NCI-H1694 (cell line): ENCODE measurements at places on chromosomes 6 and 20.

DNA sequence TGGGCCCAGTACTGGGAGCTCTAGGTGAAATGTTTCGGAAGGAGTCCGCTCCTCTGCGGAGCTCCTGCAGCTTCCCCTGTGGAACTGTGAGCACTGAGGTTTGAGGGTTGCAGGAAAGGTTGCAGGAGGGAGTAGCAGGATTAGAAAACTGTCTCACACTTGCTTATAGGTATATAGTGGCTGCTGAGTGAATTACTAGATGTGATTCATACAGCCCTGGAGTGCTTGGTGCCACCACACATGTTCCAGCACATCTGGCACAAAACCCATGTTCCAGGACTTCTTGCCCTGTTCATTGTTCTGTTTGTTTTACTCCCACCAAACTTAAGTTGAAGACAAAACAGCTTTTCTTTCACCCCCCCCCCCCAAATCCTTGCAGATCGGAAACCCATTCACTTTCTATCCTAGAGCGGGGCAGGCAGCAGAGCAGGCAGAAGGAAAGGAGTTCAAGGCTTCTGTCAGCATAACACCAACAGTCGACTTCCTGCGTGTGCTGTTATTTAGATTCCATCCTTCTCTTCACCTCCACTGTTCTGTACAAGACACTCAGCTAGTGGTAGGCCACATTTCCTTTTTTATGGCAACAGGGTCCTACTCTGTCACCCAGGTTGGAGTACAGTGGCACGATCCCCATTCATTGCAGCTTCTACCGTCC lies 669 bp upstream of the PEX6 start:
- DNase-seq, result no peak

- DNase-seq, result no peak
Observed at GRCh38 chr6:26045928-26046368, 41.3 kb upstream of the HFE start.

DNA sequence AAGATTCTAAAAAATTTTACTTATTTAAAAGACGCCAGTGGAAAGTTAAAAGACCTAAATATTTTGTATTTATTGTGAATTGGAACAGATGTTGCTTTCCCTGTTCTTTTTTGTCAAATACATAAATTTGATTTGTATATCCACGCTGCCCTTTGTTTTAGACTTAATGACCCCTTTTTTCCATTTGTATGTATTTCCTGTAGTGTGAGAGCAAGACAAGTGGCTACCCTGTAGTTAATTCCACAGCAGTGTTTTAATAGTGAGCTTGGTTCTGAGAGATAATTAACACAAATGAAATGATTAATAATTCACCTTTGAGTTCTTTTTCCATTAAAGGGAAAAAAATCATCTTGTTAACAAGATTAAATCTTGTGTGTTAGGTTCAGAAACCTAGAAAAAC lies 16.6 kb downstream of the SH3BGRL2 start:
- no peak for DNase-seq

DNA sequence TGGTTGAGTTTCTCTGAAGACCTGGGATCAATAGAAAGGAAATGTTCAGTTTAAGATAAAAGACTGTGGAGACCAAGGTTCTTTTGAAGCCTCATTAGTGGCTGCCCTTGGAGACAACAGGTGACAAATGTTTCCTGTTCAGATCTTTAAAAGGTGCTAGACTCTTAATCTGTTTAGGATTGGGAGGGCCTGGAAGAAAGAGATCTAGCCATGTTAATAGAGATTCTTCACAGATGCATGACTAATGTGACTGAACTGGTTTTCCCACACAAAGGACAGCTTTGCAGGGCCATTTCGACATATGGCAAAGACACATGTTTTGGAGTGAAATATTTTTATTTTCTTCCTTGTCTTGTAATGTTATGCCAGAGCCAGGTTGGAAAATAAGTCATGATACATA lies 82.2 kb downstream of the WDR27 start:
- DNase-seq, result no peak

GRCh38 chr20:63752411-63753101 lies 13.0 kb downstream of the SLC2A4RG start:
- no peak for DNase-seq

DNA sequence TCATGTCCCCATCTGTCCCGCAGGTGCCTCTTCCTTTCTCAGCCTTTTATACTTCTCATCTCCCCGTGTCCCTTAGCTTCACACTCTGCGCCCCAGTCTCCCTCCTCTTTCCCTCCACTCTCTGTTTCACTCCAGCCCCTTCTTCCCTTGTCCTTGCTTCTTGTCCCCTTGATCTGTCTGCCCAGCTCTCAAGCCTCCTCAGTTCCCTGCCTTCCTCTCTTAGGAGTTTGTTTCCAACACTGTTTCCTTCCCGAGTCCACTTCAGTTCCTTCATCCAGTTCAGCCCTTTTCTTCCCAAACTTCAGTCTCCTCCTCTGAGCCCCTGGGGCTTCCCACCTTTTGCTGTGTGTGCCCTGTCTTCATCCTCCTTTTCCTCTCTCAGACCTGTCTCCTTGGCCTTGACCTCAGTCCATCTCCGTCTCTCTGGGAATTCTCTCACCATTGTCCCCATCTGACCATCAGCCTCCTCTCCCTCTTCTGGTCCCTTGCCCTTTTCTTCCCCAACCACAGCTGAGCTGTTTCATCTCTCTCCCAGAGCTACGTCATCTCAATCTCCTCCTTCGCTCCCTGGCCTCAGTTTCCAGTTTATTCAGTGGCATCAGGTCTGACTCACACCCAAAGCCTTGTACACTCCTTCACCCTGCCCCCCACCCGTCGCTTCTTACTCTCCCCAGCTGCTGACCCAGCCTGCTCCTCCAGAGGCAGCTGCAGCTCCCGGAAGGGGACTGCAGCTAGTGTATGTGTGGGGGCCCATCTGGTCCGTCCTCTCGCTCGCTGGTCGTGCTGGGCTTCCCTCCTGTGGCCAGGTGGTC lies 2.7 kb upstream of the DDR1 start:
- no peak for DNase-seq

- no peak for DNase-seq
Observed at GRCh38 chr20:44180814-44181213, 6.2 kb downstream of the JPH2 start.

- DNase-seq, result no peak
Observed at GRCh38 chr6:128964233-128964755, 81.4 kb downstream of the LAMA2 start.

DNA sequence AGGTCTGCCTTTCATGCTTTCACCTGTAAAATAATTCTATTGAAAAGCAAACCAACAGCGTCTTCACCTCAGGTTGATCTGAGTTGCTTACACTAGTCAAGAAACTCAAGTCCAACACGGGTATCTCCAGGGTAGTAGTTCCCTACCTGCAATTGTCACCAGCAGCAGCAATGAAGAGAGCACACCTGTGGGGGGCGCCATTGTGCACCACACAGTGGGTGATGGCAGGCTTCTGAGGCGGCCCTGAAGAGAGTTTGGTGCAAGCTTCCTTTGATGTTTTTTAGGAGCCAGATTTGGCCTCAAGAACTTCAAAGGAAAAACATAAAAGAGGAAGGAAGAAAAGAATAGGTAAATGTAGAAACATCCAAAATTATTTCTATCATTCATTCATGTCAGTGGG lies 45.1 kb downstream of the KIAA0319 start:
- no peak for DNase-seq
